Cerebellum (tissue), 4 donors: ENCODE measurements at places on chromosomes 3 and 15.

GRCh38 chr3:94607778-94608177, 544.9 kb downstream of the NSUN3 start:
- no peak for DNase-seq

DNA sequence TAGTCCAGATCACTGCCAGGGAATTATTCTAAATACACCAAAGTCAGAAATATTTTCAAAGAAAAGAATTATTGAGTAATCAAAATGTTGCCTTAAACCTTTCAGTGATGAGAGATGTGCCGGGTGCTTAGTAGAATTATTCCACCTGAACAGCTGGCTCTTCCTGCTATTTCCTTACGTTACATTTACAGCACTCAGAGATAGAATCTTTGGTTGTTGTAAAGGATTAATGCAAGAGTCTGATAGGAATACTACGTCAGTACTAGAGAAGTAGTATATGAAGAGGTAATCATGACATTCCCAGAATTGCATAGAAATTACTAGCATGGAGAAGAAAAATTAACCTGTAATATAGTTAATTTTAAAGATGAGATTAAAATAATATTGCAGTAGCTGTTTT, 50.9 kb upstream of the ZDHHC23 start:
- no peak for DNase-seq

DNA sequence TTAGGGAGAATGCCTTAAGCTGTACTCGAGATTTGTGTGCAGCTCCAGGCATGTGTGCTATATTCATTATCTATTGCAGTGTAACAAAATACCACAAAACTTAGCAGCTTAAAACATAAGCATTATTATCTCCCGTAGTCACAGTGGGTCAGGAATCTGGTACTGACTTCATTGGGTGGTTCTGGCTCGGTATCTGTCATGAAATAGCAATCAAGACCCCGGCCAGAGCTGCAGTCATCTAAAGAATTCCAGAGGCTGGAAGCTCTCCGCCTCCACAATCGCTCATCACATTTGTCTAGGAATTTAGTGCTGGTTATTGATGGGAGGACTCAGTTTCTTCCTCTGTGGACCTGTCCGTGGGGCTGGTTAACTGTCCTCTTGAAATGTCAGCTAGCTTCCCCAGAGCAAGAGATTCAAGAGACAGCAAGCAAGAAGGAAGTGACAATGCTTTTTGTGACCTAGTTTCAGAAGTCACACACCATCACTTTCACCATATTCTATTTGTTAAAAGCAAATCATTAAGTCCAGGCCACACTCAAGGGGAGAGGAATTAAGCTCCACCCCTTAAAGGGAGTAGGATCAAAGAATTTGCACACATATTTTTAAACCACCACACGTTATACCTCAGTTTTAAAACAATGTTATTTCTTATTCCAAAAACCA, 76.1 kb downstream of the TOP2B start:
- no peak for DNase-seq

- no peak for DNase-seq
Measured at GRCh38 chr3:10119376-10119775, 3.9 kb downstream of the BRK1 start.

DNA sequence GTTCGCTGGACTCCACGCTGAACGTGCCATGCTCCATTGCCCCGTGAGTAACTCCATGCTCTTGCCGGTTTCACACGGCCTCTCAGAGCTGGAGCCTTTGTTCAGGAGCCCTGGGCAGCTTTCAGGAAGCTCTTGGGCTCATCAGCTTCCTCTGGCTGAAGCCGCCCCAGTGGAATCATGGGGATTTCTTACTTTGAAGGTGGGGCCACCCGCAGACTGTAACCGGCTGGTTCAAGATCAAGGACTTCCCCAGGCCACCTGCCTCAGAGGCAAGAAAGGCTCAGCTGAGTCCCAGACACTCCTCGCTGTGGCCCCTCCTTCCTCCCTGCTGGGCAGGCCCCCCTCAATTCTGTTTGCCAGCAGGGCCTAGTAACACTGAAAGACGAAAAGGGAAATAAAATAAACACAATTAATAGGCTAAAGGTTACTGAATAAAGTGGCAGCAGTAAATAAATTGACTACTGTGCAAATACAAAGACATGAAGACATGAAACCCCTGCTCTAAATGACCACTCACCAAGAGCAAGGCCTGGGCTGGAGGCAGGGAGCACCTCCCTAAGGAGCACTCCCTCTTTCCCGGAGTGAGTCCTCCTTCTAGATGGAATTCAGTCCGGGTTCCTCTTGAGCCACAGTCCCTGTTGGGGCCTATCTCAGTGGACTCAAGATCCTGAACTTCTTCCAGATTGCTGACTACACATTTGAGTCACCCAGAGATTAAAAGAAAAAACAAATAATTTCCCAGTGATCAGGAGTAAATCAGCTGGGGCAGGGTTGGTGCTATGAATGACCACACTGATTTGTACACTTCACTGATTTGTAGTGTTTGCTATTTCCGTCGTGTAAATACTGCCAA, 51.0 kb downstream of the ZDHHC19 start:
- DNase-seq = no peak

DNA sequence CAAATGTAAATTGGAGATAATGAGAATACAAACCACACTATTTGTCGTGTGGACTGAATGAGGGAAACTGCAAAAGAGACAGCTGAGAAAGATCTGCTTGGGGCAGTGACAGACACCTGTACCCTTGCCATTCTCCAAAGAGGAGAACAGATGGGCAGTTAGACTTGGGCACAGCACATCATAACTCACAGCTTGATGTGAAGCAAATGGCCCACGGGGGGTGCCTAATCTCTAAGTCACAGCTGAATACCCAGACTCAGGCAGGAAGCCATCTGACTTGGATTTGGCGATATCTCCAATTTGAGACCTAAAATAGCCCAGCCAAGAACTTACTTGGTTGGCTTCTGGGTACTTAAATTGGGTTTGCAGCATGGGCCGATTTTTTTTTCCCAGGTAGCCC, 10.0 kb upstream of the SLC6A11 start:
- DNase-seq = peak; percentile 52

DNA sequence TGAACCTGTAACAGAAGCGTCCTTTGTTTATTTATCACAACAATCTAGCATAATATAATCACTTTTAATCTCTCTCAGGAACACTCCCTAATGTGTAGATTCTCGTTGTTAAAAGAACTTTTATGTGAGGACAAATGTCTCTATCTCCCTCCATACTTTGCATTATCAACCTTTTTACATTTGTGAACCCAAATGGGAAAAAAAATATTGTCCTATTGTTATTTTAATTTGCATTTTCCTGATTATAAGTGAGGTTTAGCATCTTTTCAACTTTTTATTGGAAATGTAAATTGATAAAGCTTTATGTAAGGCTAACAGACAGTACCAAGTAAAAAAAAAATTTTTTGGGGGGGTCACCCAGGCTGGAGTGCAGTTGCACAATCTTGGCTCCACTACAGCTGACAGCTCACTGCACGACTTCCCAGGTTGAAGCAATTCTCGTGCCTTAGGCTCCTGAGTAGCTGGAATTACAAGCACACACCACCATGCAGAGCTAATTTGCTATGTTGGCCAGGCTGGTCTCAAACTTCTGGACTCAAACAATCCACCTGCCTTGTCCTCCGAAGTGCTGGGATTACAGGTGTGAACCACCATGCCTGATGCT, 33.0 kb upstream of the DENND4A start:
- no peak for DNase-seq

DNA sequence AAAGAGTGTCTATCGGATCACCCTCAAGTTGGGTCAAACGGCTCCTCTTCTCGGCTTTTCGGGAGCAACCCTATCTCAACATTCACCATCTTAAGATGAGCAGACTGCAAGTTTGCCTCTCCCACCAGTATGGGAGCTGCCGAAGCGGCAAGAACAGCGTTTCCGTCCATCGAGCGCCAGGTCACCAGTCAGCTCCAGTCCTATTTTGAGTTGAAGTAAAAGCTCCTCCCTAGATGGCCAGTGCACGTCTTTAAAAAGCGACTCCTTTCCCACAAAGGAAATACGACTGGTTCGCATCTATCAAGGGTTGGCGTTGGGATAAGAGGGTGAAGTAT, 369 bp upstream of the U2SURP start:
- DNase-seq = no peak

DNA sequence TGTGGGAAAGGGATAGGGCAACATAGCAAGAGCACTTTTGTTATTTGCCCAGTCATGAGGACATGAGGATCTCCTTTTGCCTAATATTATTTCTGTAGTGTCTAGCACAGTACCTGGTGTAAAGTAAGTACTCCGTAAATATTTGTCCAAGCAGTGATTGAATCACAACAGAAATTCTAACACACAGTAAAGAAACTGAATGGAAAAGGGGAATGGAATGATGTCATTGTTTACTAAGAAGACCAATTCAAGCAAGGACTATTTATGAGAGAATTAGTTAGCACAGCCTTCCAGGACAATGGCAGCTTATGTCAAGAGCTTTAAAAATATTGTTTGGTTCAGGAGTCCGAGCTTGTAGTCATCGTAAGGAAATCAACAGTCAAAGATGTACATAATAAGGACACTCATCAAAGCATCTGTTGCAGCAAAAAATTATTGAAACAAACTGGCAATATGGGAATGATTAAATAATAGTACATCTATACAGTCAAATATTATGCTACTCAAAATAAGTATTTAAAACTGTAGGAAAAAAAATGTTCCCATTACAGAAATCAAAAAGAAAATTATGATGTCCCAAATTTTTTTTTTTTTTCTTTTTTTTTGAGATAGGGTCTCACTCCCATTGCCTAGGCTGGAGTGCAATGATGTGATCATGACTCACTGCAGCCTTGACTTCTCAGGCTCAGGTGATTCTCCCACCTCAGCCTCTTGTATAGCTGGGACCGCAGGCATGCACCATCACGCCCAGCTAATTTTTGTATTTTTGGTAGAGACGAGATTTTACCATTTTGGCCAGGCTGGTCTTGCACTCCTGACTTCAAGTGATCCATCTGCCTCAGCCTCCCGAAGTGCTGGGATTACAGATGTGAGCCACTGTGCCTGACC, 17.9 kb downstream of the CAPN7 start:
- no peak for DNase-seq

GRCh38 chr3:9013782-9014563, 50.7 kb upstream of the RAD18 start:
- DNase-seq = no peak

GRCh38 chr3:160287666-160288065, 62.4 kb downstream of the C3orf80 start:
- DNase-seq = no peak

GRCh38 chr3:111714305-111714704, 119.2 kb upstream of the ZBED2 start:
- DNase-seq = no peak

GRCh38 chr15:64443016-64443415, 17.4 kb upstream of the ZNF609 start:
- no peak for DNase-seq

GRCh38 chr15:58243070-58243469, 104.9 kb downstream of the AQP9 start:
- DNase-seq = peak; percentile 34

DNA sequence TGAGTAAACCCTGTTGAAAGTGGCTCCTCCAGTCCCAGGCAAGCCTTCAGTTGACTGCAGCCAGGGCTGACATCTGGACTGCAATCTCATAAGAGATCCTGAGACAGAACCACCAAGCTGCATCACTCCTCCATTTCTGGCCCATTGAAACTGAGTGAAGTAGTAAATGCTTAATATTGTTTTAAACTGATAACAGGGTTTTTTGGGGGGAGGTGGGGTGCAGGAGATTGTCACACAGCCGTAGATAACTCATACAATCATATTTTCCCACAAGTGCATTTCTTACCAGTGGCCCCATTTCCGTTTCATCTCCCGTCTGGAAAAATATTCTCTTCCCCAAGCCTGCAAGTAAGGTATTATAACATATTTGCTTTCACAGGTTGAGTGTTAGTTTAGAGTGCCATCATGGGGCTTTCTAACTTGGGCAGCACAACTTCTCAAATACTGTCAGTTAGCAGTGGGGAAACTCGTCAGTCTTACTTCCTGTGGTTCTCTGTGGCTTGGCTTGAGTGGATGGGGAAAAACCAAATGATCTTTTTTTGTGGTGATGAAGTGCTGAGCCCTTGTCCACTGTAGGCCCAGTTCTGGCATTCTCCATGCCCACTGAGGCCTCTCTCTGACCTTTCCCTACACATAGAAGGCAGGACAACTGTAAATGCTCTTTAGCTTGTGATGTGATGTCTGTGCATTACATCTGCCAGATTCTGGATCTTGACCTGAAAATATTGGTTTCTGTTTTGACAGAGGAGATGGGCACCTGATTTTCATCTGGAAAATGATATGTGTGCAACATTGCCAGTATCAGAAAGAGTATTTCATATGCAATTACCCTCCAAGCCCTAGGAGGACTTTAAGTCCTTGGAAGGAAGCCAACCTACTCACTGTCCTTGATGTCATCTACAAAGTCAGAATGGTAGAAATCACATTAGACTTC, 90.1 kb upstream of the BHLHE40 start:
- no peak for DNase-seq

DNA sequence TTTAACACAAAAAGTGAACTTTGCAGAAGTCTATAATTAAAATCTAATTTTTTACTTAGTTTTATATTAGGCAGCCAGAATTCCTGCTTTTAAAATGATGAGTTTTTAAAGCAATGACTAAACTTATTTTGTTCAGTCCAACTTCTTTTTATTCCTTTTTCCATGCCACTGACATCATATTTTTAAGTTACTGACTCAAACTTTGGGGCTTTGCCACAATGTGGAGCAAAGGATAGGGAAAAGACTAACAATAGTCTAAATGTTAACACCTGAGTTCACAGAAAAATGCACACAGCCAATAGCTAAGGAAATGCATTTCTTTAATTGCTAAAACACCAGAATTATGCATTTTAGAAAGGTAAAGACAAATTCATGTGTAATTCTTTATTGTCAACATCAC, 647.6 kb upstream of the DPPA4 start:
- no peak for DNase-seq

GRCh38 chr3:124669470-124669869, 60.8 kb upstream of the UMPS start:
- DNase-seq = no peak

GRCh38 chr3:126753191-126754160, 49.4 kb downstream of the CHCHD6 start:
- no peak for DNase-seq

- no peak for DNase-seq
Measured at GRCh38 chr3:128275316-128276145, 122.2 kb downstream of the EEFSEC start.

DNA sequence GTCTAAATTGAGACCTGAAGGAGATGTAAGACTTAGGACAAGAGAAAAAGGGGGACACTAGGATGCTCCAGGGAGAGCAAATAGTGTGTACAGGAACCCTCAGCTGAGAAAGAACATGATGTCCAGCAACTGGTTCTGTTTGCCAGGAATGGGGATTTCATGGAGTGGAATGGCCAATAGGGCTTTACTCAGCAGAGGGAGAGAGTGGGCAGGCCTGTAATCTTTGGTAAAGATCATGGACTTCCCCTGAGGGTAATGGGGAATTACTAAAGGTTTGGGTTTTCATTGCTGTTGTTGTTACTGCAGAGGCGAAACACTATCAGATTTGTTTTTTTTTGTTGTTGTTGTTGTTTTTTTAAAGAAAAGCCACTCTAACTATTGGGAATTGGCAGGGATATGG, 99.0 kb downstream of the SCN11A start:
- no peak for DNase-seq

- DNase-seq = no peak
Measured at GRCh38 chr15:48556159-48556897, 89.2 kb downstream of the FBN1 start.

- peak; percentile 60 for DNase-seq
Measured at GRCh38 chr15:61835496-61836106, 224.6 kb downstream of the VPS13C start.

- DNase-seq = no peak
Measured at GRCh38 chr3:116994351-116994879, 284.8 kb downstream of the TUSC7 start.

GRCh38 chr15:96381463-96381862, 51.0 kb downstream of the NR2F2 start:
- DNase-seq = no peak
